GM13977 (cell line): ENCODE measurements at places on chromosomes 3 and 15.

DNA sequence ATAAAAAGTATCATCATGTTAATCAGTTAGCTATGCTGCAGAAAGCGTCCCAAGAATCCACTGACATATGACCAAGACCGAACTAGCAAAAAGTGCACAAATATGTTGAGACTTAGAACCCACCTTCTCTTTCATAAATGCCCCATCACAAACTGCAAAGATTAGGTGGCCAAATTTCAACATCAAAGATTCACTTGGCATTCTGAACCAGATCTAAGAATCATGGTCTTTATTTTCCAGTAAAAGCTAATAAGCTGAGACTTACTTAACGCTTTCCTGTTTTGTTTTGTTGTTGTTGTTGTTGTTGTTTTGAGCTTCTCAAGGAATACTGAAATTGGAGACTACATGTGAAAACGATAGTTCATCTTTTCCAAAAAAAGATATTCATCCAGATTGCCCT is 62.4 kb downstream of the ZBTB20 start:
- DNase-seq, result no peak

- no peak for DNase-seq
Observed at GRCh38 chr15:83980637-83981036, 254.9 kb upstream of the GOLGA6L4 start.

DNA sequence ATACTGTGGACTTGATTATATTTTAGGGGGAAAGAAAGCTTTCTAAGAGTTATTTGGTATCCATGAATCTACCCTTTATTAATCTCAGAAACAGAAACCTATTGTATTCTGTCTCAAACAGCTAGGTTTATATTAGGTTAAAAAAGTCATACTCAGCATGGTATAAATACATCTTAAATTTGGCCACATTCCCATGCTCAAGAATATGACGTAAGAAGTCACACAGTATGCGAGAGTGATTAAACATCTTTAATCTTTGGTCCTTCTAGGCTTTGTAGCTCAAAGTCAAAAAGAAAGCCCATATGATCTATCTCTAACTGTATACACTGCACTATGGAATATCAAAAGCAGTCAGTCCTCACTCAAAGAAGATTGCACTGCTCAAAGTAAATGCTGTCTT is 131.4 kb downstream of the EPHA3 start:
- DNase-seq, result no peak

GRCh38 chr3:181724192-181724965 is 12.7 kb downstream of the SOX2 start:
- no peak for DNase-seq

DNA sequence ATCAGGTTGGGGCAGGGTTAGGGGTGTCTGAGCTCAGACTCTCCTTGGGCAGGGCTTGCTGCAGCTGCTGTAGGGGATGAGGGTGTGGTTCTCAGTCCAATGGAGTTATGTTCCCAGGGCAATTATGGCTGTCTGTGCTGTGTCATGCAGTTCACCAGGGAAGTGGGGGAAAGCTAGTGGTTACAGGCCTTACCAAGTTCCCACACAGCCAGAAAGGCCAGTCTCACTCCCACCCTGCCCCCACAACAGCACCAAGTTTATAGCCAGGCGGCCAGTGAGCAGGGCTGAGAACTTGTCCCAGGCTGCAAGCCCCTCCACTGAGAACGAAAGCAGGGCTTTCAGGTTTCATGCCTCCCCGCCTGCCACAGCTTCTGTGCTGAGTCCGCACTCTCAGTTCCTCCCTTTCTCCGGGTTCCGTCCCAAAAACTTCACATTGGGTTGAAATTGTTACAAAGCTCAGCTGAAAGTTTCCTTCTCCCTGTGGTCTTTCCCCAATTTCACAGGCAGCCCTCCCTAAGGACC is 19.6 kb upstream of the CPOX start:
- no peak for DNase-seq

DNA sequence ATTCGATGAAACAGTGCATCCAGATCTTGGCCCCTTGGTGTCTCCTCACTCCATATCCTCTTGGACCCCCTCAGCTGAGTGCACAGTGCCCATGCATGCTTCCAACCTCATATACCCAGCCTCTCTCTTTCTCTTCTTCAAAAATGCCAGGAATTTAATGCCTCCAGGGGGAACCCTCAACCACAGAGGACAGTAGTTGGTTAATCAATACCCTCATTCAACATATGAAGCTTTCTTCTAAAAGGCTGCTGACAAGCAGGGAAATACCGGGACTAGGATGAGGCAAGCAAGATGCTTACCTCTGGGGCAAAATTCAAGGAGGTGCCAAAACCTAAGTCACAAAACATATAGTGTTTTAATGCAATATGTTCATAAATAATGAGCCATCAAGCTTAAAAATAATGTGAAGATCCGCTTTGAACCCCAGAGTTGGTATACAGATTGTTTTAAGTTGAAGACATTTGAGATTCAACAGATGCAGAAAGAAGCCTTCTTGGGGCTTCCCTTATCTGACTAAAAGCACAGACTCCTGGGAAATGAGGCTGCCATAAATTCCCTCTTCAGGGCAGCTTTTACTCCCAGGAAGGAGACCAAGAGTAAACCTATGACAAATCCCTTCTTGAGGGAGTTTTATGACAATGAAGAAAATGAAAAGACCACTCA is 48.2 kb upstream of the FHIT start:
- DNase-seq, result no peak

DNA sequence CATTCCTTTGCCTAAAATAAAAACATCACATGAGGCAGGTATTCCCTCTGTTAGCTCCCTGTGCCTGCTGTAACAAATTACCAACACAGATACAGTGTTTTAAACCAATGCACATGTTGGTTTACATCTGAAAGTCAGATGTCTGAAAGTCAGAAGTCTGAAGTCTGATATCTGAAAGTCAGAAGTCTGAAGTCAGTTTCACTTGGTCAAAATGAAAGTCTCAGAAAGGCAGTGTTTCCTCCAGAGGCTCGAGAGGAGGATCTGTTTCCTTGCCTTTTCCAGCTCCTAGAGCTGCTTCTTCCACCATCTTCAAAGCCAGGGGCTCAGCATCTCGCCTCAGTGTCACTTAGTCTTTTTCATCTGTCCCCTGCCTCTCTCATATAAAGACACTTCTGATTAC is 22.0 kb downstream of the SST start:
- DNase-seq, result peak; percentile 13

DNA sequence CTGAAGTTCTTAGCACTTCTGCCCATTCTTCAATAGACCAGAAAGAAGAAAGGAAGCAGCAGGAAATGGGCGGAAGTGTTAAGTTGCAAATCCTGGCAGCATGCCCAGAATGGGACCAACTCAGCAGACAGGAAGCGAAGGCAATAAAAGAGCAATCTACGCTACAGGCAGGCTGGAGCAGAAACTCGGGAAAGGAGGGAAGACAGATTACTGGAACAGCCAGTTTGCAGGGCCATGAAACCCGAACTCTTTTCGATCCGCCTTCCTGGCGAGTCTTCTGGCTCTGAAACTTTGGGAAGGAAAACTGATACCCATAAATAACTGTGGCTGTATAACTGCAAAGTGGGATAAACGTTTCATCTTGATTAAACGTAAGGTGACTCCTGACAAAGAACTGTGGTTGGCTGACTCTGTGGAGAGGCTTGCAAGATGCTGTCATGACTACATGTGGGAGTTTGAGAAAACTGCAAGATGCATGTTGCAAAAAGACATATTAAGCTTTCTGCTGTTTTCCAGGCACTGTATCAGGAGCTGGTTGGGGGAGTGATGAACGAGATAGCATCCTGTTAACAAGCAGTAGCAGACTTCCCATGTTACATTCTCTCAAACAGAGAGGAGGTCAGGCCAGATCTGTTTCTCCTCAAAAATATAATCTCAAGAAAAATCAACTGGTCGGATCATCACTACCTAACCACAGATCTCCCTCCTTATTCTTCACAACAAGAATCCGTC is 67.8 kb downstream of the FMN1 start:
- no peak for DNase-seq

DNA sequence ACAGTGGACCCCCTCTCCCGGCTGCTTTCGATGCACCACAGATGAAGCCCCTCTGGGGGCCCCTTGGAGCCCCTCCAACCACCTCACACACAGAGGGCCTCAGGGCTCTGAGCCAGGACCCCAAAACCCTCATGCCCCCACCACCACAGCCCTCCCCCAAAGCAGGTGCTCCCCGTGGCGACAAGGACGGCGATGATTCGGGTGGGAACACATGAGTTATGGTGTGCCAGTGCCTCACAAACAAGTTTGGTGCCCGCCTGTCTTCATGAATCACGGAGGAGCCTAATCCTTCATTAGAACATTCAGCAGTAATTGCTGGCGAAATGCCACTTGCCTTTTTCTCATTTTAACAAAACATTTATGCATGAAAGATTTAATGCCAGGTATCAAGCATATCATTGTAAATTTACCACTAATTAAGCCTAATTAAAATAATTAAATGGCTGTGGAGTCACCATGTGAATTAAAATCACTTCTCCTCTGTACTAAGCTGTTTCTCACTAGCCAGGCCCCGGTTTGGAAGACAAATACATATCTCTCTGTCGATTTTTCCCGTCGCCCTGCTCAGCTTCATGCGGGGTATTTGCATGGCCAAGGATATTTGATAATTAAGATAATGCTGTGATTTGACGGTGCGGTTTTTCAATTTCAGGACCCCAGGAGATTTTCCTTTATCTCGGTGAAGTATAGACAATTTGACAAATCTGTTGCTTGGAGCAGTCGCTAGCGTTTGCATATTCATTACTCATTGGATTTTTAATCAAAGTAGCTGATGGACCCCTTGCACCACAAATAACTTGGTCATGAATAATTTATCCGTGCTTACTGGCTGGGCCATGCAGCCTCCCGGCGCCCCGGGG is 157.0 kb downstream of the TLE3 start:
- DNase-seq, result no peak

- DNase-seq, result peak; percentile 33
Observed at GRCh38 chr3:66033241-66034138, 5.2 kb downstream of the MAGI1 start.

DNA sequence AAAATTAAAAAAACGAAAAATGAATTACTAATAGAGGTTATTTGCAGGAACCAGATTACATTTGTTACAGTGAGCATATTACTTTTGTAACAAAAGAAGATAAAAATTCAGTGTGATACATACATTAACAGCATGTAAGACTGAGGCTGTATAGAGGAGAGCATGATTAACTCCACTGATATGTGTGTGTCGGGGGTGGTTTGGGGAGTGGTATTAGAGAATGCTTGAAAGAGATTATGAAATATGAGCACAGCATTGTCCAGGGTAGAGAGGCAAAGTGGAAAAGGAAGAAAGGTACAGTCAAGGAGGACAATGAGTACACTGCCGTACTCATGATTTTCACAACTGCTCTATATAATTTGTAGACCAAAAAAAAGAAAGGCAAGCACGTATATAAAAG is 62.9 kb upstream of the LRRFIP2 start:
- DNase-seq, result no peak

DNA sequence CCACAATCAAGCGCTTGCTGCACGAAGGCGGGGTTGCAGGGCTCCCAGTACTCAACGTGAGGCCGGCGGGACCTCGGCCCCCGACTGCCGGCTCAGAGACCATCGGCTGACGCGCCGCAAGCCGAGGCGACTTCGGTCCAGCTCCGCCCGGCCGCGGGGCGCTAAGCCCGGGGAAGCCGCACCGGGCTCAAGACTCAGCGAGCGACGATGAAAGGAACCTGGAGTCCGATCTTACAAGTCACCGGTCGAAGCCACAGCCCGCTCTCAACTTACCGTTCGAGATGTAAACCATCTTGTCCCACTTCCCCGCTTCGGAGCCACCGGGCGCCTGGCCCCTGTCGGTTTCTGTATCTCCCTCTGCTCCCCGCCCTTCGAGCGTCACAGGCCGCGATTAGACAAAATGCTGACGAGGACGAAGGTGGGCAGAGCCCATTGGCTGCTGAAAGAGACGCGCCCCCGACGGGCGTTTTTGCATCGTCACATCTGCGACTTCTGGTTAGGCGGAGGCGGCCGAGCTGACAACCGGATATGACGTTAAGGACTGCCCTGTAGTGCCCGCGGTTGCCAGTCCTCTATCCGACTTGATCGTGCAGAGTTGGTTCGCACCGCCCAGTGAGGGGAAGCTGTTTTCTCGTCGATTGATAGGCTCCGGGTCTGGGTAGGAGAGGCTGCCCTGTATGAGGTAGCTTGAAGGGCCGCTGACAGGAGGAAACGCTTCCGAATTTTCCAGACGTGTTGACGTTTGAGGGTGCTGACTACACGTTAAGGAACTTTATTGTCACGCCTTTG is at the start of gene SELENOK:
Gene SELENOK, minus strand, starts transcription at position 363 of the 789 bp plus-strand sequence.
- peak; percentile 91 for DNase-seq

GRCh38 chr3:72810063-72810462 is 38.2 kb downstream of the SHQ1 start:
- DNase-seq, result no peak

- DNase-seq, result no peak
Observed at GRCh38 chr3:152973575-152973974, 138.6 kb downstream of the P2RY1 start.

DNA sequence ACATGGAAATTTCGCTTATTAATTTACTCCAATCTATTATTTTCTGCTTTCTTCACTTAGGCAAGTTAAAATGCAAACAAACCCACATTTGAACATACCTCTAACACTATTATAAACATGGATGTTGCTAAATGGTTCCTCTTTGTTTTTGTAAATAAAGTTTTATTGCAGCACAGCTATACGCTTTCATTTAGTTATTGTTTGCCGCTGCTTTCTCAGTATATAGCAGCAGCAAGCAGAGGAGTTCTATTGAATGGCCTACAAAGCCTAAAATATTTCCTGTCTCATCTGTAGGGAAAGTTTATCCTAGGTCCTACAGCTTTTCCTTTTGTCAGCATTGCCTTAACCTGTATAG is 7.9 kb upstream of the CHD2 start:
- no peak for DNase-seq

GRCh38 chr15:28929200-28929599 is 43.4 kb downstream of the APBA2 start:
- DNase-seq, result no peak

DNA sequence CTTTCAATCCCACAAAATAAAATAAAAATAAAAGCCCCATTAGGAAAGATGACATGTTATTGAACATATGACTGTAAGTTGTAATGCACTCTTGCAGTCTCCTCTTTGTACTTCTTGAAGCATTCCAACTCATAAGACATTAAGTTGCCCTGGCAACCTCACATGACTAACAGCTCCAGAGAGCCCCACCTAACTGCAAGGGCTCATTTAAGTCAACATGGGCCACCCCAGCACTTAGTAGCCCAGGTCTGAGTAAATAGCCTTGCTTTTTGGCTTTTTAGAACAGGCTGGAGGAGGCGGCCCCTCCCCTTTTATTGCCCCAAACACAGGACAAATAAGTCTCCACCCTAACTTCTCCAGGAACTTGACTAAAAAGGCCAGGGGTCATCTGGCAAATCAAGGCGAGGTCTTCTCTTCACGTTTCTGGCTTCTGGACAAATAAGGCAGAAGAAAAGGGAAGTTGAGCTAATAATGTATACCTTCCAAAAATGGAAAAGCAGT is 135.1 kb downstream of the TMCO5A start:
- no peak for DNase-seq

- DNase-seq, result no peak
Observed at GRCh38 chr15:78243491-78243941, 9.2 kb upstream of the ACSBG1 start.

DNA sequence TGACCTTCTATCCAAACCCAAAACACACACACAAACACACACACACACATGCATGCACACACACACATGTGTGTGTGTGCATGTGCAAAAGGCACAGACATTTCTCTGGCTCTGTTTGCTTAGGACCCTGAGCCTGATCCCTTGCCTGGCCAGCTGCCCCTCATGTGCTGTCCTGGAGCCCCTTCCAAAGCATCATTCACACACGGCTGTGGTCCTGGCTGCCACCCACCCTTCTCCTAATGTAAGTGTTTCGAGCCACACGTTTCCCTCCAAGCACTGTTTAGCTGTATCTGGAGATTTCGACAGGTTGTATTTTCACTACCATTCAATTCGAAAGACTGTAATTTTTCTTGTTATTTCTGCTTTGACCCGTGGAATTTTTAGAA is 45.8 kb upstream of the KLF13 start:
- DNase-seq, result no peak
